ENCODE measurements at places on chromosomes 6 and 20.
A peak's percentile ranks its signal among the peaks of the same experiment; 100 is the strongest.

GRCh38 chr20:51013577-51014330, 9.2 kb downstream of the KCNG1 start:
- DNase-seq = no peak

DNA sequence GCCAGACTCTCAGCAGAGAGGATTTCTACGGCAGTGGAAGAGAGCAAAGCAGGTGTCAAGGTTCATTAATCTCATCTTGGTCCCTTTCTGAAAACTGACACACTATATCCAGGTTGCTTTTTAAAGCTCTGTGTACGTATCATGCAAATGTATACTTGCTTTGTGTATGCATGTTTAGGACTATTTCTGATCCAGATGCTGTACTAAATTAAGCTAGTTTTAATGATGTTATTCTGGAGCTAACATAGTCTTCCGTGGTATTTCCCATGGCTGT, 59.2 kb upstream of the SNX9 start:
- DNase-seq = no peak

- no peak for DNase-seq
Observed at GRCh38 chr6:15317934-15318902, 72.3 kb downstream of the JARID2 start.

GRCh38 chr6:3026791-3027626, 27.3 kb downstream of the NQO2 start:
- DNase-seq = peak; percentile 3

GRCh38 chr20:45372646-45373352, 5.3 kb downstream of the TP53TG5 start:
- no peak for DNase-seq

GRCh38 chr6:110874880-110875547, 429 bp downstream of the AMD1 start:
- peak; percentile 53 for DNase-seq

GRCh38 chr6:145034664-145035063, 700.7 kb downstream of the EPM2A start:
- DNase-seq = no peak

DNA sequence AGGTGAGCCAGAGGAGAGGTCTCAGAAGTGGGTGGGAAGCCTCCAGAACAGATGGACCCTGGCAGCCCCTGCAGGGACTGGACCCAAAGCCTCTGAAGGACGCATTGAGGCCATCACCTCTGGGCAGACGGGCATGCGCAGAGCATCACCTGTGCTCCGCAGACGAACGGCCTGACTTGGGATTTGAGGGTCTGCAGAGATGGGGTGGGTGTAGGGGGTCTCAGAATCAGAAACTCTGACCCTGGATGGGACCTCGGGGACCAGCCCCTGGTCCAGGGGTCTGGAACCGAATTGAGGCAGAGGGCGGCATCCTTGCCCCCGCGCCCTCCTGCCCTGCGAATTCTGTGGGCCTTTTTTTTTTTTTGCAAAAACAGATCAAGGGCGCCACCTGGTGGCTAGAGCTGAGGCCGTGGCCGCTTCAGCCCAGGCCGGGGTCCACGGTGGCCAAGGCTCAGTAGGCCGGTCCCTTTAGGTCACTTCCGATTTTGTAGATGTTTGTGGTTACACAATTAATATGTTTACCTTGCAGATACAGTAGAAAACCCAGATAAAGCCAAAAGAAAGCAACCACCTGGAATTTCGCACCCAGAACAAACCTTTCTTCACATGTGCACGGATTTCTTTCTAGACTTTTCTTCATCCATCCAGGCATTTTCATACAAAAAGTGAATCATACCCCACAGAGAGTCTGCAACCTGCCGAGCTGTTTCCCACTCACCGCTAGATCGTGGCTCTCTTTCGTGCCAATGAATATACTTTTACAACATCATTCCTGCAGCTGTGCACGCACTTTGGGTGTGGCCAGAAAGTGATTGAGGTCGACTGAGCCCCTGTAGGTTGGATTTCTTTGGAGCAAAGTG, 25.9 kb downstream of the ZBP1 start:
- DNase-seq = peak; percentile 30

GRCh38 chr20:45339799-45340198, 8.4 kb downstream of the SDC4 start:
- no peak for DNase-seq

DNA sequence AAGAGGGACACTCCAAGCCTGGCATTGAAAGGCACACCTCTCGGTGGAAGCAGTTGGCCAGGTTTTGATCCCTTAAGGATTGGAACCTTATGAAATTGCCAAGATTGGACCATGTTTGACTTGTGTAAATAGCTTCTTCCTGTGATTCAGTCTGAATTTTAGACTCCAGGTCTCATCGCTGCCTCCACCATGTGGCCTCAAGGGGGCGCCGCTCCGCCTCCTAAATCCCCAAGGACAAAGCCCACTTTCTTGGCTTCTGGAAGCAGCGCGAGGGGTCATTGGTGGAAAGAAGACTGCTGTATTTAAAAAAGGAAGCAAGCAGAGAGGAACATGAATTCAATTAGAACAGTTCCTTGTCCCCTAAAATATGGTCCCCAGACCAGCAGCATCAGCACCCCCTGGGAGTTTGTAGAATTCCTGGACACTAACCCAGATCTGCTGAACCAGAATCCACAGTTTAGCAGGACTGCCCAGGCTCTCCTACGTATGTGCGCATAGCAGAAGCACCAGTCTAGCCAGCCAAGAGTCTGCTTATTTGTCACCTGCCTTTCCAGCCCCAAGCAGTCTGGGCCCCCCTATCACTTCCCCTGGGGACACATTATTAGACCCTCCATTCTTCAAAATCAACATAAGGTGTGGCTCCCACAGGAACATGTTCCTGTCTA, 108.5 kb downstream of the LY86 start:
- DNase-seq = no peak

- no peak for DNase-seq
Observed at GRCh38 chr20:50721881-50722281, 9.5 kb upstream of the PARD6B start.

GRCh38 chr6:133815313-133815712, 73.6 kb upstream of the TCF21 start:
- no peak for DNase-seq

DNA sequence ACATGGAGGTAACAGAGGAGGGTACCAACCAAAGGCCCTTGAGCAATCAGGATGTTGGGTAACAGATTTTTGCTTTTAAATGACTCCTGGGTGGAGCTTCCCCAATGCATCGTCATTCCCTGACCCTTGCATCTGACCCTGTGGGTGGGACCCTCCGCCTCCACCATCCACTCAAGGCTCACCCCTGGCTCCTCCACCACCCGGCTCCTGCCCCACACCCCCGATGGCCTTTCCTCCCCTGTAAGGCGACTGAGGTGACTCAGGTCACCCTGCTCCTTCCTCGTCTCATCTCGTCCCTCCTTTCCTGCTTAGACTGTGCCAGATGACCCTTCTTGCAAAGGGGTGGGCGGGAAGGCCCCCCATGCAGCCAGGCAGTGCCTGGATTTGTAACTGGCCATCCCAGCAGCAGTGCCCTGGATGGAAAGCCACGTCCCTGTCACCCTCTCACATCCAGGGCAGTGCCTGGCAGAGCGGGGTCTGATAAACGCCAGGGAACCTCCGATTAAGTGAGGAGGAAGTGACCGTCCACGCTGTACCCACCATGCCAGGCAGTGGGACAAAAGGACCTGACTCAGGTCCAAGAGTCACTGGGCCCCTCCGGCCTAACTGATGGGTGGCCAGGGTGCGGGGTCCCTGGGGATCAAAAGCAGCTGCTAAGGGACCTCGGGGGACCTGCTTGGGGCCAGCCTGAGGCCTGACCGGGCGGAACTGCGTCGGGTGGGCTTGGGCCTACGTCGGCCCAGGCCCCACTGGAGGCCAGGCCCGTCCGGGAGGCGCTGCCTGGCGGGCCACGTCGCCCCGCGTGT, 624 bp upstream of the NPEPL1 start:
- no peak for DNase-seq

- no peak for DNase-seq
Observed at GRCh38 chr6:145045582-145045981, 689.7 kb downstream of the EPM2A start.

DNA sequence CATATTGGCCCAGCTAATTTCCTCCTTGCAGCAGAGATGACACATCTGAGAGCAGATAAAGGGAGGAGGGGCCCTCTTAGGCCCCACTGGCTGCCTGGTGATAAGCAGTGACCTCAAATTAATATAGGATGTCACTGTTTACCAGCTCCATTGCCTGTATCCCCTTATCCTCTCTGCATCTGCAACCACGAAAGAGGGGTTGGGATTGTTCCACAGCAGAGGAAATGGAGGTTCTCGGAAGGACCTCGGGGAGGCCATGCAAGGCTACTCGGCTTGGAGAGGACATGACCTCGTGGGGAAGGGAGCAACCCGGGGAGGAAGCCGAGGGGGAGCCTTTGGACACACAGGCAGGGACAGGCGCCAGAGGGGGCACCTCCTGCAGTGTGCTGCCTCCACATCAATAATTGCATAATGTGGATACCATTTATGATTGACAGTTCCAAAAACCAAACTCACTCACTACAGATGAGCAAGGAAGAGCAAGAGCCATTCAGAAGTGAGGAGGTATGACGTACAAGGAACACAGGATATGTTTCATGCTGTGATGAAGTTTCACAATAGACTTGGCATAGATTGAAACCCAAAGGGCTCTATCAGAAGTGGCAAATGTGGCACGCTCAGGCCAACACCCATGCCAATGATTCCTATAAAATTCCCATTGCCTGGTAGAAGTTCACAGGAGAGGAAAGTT, 177.2 kb upstream of the RNF24 start:
- DNase-seq = no peak

- DNase-seq = no peak
Observed at GRCh38 chr6:35782424-35782823, 1.6 kb downstream of the CLPSL1 start.

DNA sequence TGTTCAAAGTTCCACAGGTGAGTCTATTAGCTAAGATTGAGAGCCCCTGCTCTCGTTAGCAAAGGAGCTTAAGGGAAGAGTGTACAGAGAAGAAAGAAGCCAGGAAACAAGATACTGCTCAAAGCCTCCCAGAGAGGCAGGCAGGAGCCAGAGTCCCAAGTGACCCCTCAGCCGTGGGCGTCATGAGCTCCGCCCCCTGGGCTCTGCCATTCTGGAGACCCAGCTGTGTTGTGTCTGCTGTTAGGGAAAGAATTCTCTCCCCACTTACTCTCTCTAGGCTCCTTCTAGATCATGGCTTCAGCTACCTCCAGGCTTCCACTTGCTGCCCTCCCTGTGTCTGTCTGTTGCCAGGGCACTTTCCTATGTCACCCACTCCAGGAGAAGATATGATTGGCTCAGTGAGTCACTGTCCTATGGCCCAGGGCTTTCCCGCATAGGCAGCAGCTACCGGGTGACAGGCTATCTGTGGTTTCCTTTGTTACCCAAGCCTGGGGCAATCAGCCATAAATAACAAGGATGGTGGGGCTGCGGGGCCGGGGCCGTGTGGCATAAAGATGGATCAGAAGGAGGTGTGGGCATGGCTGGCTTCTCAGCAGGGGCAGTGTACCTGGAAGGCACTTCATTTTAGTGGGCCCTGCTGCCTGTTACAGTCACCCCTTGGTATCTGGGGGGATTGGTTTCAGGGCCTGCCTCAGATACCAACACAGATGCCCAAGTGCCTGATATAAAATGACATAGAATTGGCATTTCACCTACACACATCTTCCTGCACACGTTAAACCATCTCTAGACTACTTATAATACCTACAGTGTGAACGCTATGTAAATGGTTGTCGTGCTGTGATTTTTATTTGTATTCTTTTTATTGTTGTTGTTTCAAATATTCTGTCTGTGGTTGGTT, 118.9 kb downstream of the ARMC2 start:
- DNase-seq = peak; percentile 8

- no peak for DNase-seq
Observed at GRCh38 chr20:35297740-35298139, 5.5 kb upstream of the FAM83C start.

GRCh38 chr20:50113420-50114224, 672 bp upstream of the UBE2V1 start:
- no peak for DNase-seq

GRCh38 chr6:107849325-107849724, 25.2 kb upstream of the SCML4 start:
- no peak for DNase-seq

DNA sequence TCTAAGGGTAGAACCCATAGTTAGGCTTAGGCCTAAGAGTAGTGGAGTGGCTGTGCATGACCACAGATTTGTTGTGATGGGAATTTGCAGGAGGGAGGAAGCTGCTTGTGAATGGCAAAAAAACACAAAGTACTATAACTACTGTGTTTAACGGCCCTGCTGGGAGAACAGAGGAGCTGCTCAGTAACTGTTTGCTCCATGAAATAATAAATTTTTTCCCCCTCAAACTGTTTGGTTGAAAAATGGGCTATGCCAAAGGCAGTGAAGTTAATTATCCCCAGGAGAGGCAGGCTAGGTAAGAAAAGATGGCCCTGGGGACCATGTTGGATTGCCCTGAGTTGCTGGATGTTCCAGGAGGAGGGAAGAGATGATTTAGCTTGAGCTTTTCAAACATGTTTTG, 256.5 kb upstream of the PRND start:
- DNase-seq = no peak

Data from stimulated activated naive CD4-positive, alpha-beta T cell treated with Interleukin-2 at 50 U/mL for 16 hours (primary cell).